GDM1 (cell line): ENCODE measurements at places on chromosomes 3 and 15.
A peak's percentile ranks its signal among the peaks of the same experiment; 100 is the strongest.

- DNase-seq, result peak; percentile 91
Observed at GRCh38 chr15:75198560-75199356, 2.9 kb upstream of the C15orf39 start.

GRCh38 chr3:134136604-134137003 is 106.9 kb upstream of the SLCO2A1 start:
- no peak for DNase-seq

GRCh38 chr3:56125358-56126005 is 342.8 kb downstream of the ERC2 start:
- no peak for DNase-seq

- no peak for DNase-seq
Observed at GRCh38 chr15:75723847-75724660, 11.4 kb upstream of the CSPG4 start.

DNA sequence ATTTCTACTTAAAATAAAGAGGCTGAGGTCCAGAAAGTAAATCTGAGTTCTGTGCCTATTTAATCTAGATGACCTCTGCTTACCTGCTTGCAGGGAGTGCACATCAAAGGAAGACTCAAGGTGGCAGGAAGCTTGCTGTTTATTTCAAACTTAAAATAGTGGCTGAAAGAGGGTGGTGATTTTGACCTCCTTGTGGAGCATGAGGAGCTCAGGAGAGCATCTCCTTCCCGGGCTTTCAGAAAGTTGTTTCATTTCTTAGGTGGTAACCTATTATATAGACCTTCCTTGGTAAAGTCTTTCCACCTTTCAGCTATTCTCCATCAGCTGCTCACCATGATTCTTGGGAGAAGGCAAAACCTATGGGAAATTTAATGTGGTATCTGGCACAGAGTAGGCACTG is 494 bp downstream of the GCSAM start:
- no peak for DNase-seq

GRCh38 chr3:154971771-154972326 is 108.3 kb upstream of the MME start:
- no peak for DNase-seq

- DNase-seq, result no peak
Observed at GRCh38 chr3:171784937-171785336, 25.3 kb downstream of the PLD1 start.

DNA sequence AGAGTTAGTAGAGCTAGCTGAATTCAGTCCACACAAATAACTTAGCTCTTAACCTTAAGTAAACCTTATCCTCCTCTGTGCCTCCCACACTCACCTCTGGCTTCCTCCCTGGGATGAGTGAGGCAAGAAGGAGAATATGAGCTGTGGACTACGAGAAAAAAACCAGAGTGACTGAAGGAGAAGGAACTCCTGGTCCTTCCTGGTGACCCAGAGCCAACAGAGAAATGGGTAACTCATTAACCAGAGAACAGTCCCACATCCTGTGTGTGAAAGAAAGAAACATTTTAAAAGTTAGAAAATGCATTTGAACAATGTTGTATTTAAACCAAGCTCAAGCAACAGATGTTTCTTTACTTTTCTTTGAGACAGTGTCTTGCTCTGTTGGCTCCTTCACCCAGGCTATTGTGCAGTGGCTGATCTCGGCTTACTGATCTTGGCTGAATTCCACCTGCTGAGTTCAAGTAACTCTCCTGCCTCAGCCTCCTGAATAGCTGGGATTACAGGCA is 27.5 kb upstream of the FAM81A start:
- no peak for DNase-seq

DNA sequence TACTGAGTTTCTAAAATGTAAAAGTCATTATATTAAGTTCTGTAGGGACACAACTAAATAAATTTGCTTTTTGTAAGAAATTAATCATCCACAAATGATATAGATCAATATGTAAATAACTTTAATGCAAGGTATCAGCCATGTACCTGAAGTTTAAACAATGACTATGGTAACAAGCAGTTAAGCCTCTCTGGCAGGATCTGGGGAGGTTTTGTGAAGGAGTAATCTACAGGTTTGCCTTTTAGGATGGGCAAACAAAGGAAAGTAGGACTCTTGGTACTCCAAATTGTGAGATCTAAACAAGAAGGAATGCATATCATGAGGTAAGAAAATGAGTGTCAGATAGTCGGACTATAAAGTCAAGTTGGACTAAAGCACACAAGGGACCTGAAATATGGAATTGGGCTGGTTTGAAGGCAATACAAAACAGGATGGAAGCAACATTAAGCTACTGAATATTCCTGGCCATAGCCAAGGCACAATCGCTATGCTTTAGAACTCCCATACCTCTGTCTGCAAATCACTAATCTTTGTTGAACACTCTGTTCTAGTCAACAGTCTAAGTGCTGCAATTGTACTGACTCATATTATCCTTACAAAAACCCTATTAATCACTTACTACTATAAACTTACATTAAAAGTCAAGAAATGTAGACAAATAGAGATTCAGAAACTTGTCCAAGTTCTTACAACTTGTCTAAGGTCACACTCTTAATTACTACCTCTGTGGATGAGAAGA is 412.8 kb downstream of the DIPK2A start:
- no peak for DNase-seq

- DNase-seq, result no peak
Observed at GRCh38 chr15:70054884-70055387, 42.8 kb downstream of the TLE3 start.

DNA sequence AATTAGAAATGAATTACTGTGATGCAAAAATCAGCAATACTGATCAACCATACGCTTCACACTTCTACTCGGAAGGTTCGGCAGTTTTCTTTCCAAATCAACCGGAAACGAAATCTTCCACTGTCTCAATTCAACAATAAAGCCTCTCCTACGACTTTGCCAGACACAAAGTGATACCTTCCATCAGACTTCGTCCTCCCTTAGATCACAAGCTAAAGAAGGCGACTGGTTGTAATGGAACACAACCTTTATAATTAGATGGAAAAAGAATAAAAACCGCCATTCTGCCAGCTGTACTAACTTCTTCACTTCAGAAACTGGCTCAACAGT is 618 bp downstream of the PARL start:
- DNase-seq, result no peak

GRCh38 chr3:47849699-47850563 is 47.0 kb downstream of the DHX30 start:
- no peak for DNase-seq
